Activated CD4-positive, alpha-beta memory T cell treated with anti-CD3 and anti-CD28 coated beads, Interleukin-2, amount 10 ng/mL, durations not matched to agents 7 days and 5 days (primary cell): ENCODE measurements at places on chromosomes 11 and 22. TPM values are rescaled to one million over a fixed set of nuclear protein-coding genes. Genes with fewer than 3 reads are reported as not detected.
A peak's percentile ranks its signal among the peaks of the same experiment; 100 is the strongest.

TMPRSS5 gene
- total RNA-seq = 0.78 TPM

NELL1 gene
- not detected for total RNA-seq

APOL4 gene
- total RNA-seq = 7.5 TPM

IL17REL gene
- not detected for total RNA-seq

PIWIL4 gene
- total RNA-seq = 1.1 TPM

DNA sequence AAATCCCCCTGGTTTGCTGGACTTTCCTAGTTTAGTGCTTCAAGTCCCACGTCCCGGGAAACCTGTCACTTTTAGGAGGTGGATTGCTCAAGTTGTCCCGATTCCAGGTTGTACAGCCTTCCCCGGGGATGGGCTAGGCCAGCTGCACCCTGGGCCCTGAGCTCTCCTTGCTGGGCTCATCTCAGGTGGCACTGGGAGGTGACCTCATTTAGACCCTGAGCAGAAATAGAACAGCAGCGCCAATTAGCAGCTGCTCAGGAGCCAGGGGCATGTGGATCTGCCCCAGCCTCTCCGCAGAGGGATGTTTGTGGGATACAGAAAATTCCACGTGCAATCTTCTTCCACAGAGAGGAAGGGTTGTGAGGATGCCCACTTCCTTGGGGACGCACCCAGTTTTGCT is 9.6 kb upstream of the CERK start:
- H3K27ac ChIP-seq = no peak overlapping the region
- no peaks in the 10 kb centered on the region for H3K27me3 ChIP-seq
- H3K4me1 ChIP-seq = peaks cover 21% of the 10 kb centered on the region
- H3K36me3 ChIP-seq = peaks cover 5% of the 10 kb centered on the region
- no peak for DNase-seq
- no peak overlapping the region for H3K4me3 ChIP-seq

DNA sequence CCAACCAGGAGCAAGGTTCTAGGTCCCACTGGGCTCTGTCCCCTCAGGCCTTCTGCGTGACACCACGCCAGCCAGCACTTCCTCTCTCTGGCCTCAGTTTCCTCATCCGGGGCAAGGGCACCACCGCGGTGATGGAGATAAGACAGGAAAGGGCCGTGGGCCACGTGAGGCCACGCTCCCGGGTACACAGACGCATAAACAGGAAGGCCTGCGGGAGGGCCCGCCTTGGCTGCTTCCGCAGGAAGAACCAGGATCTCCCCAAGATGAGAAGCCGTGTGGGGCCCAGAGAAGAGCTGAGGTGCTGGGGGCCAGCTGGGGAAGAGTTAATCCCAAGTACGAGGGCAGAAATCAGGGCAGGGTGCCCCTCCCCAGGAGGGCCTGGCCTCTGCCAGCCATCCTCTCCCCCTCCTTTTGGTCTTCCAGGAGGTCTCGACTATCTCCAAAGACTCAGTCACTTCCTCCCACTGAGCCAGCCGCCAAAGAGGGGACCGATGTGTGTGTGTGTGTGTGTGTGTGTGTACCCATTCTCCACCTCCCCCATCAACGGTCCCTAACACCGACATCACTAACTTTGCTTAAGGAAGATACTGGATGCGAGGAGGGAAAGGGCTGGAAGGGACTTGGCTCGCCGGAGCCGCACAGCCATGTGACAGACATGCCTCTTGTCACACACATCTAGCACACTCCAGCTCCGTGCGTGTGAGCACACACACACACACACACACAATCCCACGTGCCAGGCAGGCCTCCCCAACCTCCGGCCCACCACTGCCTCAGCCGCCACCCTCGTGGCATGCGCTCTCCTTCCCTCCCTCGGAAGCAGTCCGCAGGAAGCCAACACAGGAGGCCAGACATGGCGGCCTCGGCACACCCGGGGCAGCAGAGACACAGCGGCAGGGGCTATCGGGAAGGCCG is 1.4 kb downstream of the MFNG start:
- H3K27ac ChIP-seq = peak overlapping the region; percentile 94
- peak; percentile 92 for DNase-seq
- peaks cover 56% of the 10 kb centered on the region for H3K4me1 ChIP-seq
- H3K36me3 ChIP-seq = peaks cover 50% of the 10 kb centered on the region
- peak overlapping the region; percentile 98 for H3K4me3 ChIP-seq

DNA sequence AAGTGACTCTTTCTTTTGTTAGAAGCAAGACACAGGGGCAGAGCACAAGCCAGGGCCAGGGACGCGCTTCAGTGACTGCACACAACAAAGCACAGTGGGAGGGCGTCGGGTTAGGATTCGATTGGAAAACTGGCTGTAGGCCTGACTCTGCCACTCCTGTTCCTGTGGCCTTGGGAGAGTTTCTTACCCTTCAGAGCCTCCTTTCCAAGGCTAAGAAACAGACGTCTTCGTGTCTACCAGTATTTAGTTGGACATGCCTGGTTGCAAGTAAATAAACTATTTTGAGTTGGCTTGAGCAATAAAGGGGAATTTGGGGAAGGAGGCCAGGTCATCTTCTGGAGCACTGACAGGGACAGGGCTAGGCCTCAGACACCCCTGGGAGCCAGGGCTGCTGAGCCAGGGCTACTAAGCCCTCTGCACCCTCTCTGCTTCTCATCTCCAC is 549.1 kb downstream of the INSC start:
- H3K36me3 ChIP-seq = no peaks in the 10 kb centered on the region
- no peak for DNase-seq
- H3K27ac ChIP-seq = no peak overlapping the region
- H3K27me3 ChIP-seq = no peaks in the 10 kb centered on the region
